ENCODE measurements at places on chromosomes 5 and 9.
A peak's percentile ranks its signal among the peaks of the same experiment; 100 is the strongest.

DNA sequence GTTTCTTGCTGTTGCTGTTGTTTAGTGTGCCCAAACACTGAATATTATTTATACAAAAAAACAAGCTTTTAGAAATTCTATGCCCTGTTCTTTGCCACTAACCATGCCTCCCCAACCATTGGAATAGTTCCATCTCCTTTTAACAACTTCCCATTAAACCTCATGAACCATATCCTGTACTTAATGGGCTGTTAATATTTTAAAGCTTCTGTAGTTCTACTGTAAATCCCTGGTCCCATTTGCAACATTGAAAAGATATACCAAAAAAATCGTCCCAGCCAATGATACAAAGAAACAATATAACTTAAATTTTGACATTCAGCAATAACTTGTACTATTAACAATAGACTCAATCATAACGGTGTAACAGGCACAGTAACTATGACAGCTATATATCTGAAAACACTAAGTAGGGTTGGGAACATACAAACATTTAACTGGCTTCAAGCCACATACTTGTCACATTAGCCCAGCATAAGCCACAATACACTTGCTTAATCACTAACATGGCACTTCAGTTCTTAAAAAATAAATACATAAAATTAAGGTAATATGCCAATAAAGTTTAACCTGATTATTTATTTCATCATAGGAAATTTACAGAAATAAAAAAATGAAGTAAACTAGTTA, 86.1 kb downstream of the ADAMTS6 start:
- no peak for DNase-seq

DNA sequence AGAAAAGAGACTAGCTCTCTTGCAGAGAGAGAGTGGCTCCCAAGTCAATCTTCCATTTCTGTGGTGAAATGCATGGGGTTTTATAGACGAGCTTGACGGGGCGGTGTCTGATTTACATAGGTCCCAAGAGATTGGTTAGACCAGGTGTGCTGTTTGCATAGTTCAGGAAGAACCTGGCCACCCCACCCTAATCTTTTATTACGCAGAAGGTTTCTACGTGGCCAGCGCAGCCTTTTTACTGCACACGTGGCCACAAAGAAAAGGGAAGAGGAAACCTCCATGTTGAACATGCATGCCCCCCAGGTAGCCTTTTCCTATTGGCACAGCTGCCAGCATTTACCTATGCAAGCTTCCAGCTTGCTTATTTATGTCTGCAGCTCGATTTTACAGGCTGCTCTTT, 92.1 kb downstream of the CAVIN4 start:
- DNase-seq, result peak; percentile 86

DNA sequence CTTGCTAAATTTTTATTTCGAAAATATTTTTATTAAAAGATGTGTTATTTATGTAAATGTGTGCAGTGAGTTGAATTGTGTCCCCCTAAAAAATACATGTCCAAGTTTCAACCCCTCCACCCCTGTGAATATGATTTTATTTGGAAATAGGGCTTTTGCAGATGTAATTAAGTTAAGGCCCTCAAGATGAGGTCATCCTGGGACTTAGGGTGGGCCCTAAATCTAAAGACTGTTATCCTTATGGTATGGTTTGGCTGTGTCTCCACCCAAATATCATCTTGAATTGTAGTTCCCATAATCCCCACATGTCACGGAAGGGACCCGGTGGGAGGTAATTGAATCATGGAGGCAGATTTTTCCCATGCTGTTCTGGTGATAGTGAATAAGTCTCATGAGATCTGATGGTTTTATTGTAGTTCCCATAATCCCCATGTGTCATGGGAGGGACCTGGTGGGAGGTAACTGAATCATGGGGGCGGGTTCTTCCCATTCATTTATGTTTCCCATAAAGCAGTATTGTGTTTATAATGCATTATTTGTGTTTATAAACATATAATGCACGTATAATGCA, 1.5 kb upstream of the TMED7 start:
- no peak for DNase-seq

GRCh38 chr9:75438716-75439115, 350.4 kb downstream of the OSTF1 start:
- DNase-seq, result no peak

DNA sequence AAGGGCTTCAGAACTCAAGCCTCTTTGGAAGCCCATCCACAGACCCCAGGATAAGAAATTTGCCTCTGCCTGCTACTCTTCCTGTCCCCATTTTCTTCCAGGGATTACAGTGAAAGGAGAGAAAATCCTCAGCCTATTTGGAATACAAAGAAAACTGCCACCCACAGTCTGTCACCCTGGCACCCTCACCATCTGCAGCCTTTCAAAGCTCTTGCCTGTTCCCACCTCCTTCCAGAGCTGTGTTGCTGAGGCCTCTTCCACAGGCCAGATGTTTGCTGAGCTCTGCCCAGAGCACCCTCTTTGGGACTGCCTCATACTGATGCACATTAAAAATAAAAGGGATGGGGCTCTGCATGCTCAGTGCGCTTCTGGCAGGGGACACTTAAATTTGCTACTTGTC, 35.9 kb upstream of the TAF1L start:
- no peak for DNase-seq

- DNase-seq, result no peak
These were observed 55.8 kb upstream of the ABL1 start for GRCh38 chr9:130779153-130779855.

- no peak for DNase-seq
These were observed 453.5 kb downstream of the RAB3C start for GRCh38 chr5:59036274-59036961.

DNA sequence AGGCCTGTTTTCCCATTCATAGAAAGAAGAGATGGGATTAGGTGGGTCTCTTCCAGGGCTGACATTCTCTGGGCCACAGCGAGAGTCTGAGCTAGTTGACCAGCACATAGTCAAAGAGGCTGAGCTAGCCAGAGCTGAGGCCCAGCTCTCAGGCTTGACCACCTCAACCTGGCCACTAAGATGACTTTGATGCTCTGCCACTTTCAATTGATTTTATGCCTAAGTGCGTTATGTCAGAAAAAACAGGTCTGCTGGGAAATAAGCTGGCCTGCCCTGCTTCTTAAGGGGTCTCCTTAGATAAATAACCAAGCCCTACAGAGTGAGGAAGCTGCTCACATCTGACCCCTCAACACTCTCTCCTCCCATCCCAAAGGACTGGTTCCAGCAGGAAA, 20.0 kb upstream of the RAB14 start:
- DNase-seq, result no peak

- DNase-seq, result no peak
These were observed 1.0 kb downstream of the CERT1 start for GRCh38 chr5:75510417-75510835.

- DNase-seq, result no peak
These were observed 62.3 kb downstream of the LHFPL2 start for GRCh38 chr5:78586251-78586650.

DNA sequence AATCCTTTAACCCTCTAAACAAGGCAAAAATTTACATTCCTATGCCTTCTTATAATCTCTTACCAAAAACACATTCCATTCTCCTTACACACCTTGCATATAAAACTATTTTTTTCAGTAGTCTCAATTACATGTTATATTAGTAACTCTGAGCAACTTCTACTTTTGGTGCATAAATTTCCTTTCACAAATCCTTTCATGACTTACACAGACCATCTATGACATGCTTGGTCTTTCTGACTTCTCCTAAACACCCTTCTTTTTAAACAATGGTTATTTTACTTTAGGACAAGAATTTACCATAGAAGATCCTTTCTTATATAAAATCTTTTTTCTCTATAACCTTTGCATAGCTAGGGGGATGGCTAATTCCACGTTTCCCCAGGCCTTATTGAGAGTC, 208.0 kb upstream of the ARRDC3 start:
- DNase-seq, result no peak

DNA sequence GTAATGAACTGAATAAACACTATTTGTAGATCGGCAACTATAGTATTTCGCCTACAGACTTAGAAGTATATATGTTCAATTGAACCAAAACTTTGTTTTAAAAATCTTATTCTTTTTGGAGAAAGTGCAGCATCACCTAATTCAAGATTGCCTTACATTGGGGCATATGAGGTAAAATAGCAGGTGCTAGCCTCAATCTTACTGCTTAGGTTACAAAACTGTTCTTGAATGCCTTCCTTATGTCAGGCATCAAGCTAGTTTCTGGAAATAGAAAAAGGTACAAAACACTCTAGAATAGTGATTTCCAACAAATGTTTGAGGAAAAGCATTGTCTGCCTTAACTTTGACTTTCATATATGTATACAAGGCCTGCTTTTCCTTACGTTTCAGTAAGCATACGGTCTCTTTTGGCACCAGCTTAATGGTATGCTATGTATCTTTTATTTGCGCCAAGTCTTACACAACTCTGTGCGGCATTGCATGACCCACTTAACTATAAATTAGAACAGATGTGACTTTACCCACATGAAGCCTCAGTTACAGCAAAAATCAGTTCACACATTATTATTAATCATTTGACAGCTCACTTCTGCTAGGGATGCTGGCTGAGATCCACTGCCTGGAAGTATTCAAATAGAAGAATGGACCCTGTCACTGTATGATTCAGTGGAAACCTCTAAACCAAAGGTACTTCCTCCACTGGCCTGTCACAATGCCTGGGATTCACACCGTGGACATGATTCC, 174.1 kb downstream of the PRELID2 start:
- no peak for DNase-seq

GRCh38 chr9:126564128-126564527, 49.6 kb upstream of the LMX1B start:
- DNase-seq, result no peak

GRCh38 chr5:168088410-168089173, 202.9 kb upstream of the WWC1 start:
- DNase-seq, result no peak

DNA sequence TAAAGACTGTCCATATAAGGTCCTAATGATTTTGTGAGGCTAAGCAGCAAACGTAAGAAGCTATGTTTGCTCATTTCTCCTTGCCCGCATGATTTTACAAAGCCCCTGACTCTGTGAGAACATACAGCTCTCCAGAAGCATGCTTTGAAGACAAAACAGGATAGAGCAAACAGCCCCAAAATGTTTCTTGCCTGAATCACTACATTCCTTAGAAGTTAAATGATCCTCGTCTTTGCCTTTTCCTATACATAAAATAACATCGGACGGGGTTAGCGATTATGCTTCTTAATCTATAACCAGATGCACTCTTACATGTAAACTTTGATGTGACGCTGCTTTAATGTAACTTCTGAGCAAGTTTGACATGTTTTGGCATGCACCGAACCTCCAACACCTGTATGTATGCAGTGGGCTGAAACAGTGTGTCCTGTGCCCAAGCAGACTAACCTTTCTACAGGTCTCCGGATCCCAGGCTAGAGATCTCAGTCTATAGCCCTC, 353.7 kb downstream of the CETN3 start:
- no peak for DNase-seq

GRCh38 chr5:154419236-154419635, 26.6 kb upstream of the SAP30L start:
- DNase-seq, result no peak

- DNase-seq, result no peak
These were observed 81.4 kb upstream of the COL5A1 start for GRCh38 chr9:134560206-134560605.

DNA sequence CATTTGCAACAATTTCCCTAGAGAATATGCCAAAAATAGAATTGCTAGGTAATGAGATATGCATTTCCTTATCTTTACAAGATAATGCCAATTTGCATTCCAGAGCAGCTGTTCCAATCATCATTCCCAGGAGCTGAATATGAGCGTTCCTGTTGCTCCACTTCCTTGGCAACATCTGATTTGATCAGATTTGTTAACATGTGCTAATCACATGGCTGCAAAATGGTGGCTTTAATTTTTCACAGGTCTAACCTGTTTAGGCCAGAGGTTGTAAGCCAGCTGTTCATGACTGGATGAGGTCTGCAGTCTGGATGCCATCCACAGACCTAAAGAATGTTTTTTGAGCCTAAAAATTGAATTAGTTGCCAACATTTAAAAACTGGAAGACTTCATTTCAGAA, 220.7 kb upstream of the IL12B start:
- DNase-seq, result no peak

- DNase-seq, result no peak
These were observed 48.5 kb upstream of the STXBP1 start for GRCh38 chr9:127563579-127563978.

- DNase-seq, result no peak
These were observed 672.5 kb downstream of the PRELID2 start for GRCh38 chr5:145162626-145163025.

DNA sequence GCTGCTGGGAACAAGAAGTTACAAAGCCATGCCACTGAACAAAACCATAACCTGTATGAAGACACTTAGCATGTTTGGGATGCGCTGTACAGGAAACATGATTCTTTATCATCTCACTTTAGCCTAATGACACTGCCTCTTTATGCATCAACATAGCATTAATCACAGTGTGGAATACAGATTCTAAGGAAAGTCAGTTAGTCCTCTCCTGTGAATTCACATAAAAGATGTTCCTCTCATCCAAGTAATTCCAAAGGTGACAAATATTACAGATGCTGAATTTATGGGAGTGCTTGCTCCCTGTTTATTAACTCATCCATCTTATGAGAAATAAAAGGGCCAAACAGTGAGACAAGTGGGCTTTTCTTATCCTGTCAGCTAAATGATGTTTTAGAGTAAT, 1677.7 kb downstream of the EFNA5 start:
- DNase-seq, result no peak

- DNase-seq, result no peak
These were observed 296.3 kb upstream of the SMARCA2 start for GRCh38 chr9:1718836-1719235.

- no peak for DNase-seq
These were observed 158.0 kb upstream of the LHFPL2 start for GRCh38 chr5:78806544-78806943.

GRCh38 chr5:11878814-11879213, 25.4 kb downstream of the CTNND2 start:
- DNase-seq, result peak; percentile 63

All from NCI-H2081 (cell line).